ENCODE measurements at places on chromosomes 11 and 22.

DNA sequence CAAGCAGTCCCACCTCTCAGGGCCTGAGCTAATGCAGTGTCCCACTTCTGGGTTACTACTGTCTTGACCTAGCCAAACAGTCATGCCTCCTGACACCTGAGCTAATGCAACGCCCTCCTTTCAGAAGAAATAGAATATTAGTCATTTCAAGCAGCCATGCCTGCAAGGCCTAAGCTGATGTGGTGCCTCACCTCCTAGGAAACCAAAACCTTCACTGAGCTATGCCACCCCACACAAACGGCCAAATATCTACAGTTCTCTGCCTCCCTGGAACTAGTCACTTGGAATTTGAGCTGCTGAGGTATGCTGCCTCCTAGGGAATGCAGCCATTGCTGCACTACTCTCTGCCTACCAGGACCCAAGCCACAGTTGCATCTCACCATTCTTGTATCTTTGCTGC is 8.3 kb upstream of the MS4A6E start:
- no peak overlapping the region for H3K27ac ChIP-seq
- peaks cover 2% of the 10 kb centered on the region for H3K27me3 ChIP-seq

- H3K4me1 ChIP-seq, result peaks cover 8% of the 10 kb centered on the region
- H3K4me3 ChIP-seq, result no peak overlapping the region
- peak; percentile 72 for DNase-seq
- no peaks in the 10 kb centered on the region for H3K27me3 ChIP-seq
These were observed 5.4 kb upstream of the TXN2 start for GRCh38 chr22:36486619-36487384.

DNA sequence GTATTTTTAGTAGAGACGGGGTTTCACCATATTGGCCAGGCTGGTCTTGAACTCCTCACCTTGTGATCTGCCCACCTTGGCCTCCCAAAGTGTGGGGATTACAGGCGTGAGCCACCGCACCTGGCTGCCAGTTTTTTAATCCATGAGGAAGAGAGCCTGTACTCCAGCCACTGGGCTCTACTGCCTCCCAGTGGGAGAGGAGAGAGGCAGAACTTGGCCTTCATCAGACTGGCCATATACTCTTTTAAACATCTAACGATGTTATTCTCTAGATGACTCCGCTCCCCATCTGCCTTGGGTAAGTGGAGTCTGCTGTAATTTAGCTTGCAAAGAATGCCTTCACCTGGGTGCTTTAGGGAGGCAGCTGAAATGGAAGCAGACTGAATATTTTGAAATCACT is 34.6 kb downstream of the SLC6A5 start:
- H3K36me3 ChIP-seq, result no peaks in the 10 kb centered on the region
- no peak overlapping the region for H3K4me3 ChIP-seq
- H3K4me1 ChIP-seq, result no peaks in the 10 kb centered on the region
- no peak overlapping the region for H3K27ac ChIP-seq

DNA sequence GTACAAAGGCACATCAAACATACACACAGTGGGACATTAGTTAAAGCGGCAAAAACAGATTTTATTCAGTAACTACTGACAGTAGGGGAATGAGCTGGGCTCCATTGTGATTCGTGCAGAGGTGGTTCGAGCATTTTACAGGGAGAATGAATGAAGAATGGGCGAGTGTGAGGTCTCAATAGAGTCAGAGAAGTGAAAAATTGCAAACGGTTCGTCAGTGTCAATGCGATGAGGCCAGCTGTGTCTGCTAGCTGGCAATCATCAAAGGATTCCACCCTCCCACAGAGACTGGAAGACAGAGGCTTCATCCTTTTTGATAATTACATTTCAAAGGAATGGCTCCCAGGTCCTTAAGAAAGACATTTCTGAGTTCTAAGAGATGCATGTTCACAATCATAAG is 17.4 kb downstream of the OR4D9 start:
- H3K27ac ChIP-seq, result no peak overlapping the region
- H3K4me1 ChIP-seq, result peaks cover 5% of the 10 kb centered on the region
- H3K27me3 ChIP-seq, result peaks cover 16% of the 10 kb centered on the region
- no peaks in the 10 kb centered on the region for H3K36me3 ChIP-seq
- H3K4me3 ChIP-seq, result no peak overlapping the region

DNA sequence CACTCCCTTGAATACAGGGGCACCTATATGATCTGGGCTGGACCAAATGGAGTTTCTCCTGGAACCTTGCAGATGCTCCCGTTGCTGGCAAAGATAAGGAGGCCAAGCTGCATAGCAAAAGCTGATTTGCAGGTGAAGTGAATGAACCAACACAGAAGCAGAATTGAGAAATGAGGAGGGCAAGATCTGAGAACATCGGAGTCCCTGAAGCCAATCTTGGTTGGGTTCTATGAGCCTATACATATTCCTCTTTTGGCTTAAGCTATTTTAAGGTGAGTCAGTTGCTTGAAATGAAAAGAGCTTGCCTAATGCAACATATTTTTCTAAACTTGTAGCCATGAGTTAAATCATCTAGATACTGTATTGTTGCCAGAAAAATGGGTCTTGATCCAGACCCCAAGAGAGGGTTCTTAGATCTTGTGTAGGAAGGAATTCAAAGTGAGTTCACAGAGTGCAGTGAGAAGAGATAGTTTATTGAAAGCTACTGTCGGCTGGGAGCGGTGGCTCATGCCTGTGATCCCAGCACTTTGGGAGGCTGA is 23.5 kb downstream of the WEE1 start:
- H3K4me1 ChIP-seq, result peaks cover 19% of the 10 kb centered on the region
- no peaks in the 10 kb centered on the region for H3K36me3 ChIP-seq
- DNase-seq, result no peak
- H3K4me3 ChIP-seq, result no peak overlapping the region

DNA sequence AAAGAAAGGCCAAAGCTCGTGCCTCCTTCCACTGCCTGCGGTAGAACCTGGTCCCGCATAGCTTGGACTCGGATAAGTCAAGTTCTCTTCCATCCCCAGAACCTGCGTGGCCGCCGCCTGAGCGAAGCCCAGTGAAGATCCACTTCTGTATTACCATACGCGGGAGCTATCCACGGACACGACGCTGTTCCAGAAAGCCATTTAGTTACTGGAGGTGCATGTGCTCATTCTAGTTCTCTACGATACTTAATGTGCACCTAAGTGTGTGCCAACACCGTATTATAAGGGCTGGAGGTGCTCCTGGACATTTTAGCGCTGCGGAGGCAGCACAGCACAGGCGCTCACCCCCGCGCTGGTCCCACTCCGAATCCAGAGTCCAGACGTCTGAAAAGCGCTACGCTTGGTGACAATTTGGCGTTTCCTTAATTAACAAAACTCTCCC is 1.4 kb downstream of the WT1 start:
- H3K27me3 ChIP-seq, result peaks cover 77% of the 10 kb centered on the region
- no peak overlapping the region for H3K27ac ChIP-seq
- peaks cover 28% of the 10 kb centered on the region for H3K4me1 ChIP-seq
- peak overlapping the region; percentile 10 for H3K4me3 ChIP-seq

GRCh38 chr22:43828998-43829782 is 17.1 kb upstream of the EFCAB6 start:
- no peak for DNase-seq
- H3K36me3 ChIP-seq, result no peaks in the 10 kb centered on the region
- H3K27me3 ChIP-seq, result peaks cover 3% of the 10 kb centered on the region
- no peaks in the 10 kb centered on the region for H3K4me1 ChIP-seq

DNA sequence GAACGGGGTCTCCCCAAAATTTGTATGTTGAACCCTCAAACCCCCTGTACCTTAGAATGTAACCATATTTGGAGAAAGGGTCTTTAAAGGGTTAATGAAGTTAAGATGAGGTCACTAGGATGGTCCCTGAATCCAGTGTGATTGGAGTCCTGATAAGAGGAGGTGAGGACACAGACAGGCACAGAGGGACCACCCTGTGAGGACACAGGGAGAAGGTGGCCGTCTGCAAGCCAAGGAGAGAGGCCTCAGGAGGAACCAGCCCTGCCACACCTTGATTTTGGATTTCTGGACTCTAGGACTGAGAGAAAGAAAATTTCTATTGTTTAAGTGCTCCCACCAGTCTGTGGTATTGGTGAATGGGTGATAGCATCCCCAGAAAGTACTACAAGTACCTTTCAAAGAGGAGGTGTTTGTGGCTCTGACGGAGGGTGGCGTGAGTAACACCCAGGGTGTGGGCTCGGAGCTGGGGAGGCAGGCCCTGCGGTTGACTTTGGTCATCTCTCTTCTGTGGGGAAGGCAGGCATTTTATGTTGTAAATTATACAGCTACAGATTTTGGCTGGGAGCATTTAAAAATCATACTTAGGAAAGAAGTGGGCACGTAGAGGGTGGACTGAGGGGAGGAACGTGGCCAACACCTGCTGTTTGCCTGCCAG is 13.8 kb downstream of the MRGPRF start:
- H3K4me3 ChIP-seq, result no peak overlapping the region
- no peak for DNase-seq
- no peaks in the 10 kb centered on the region for H3K4me1 ChIP-seq
- no peaks in the 10 kb centered on the region for H3K27me3 ChIP-seq

DNA sequence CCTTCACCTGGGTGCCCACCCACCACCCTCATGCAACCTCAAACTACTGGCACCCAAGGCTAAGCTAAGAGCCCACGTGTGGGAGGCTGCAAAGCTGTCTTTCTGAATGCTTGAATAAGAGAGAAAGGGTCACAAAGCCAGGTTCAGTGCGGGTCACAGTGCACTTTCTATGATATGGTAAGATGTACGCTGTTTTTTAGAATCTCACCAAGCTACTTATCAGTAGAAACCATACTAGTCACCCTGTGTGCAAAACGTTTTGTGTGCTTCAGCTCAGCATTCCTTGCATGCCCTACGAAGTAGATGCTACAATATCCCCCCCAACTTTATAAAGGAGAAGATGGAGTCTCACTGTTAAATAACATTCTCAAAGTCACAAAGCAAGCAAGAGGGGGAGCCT is 14.9 kb downstream of the P2RX3 start:
- H3K27ac ChIP-seq, result no peak overlapping the region
- no peaks in the 10 kb centered on the region for H3K36me3 ChIP-seq
- no peaks in the 10 kb centered on the region for H3K4me1 ChIP-seq
- no peak for DNase-seq
- H3K4me3 ChIP-seq, result no peak overlapping the region

- H3K4me1 ChIP-seq, result no peaks in the 10 kb centered on the region
- H3K27ac ChIP-seq, result no peak overlapping the region
- no peak for DNase-seq
- no peak overlapping the region for H3K4me3 ChIP-seq
- H3K36me3 ChIP-seq, result no peaks in the 10 kb centered on the region
- no peaks in the 10 kb centered on the region for H3K27me3 ChIP-seq
These were observed 79.1 kb downstream of the PHF21B start for GRCh38 chr22:44930711-44931035.

- no peak for DNase-seq
- H3K4me3 ChIP-seq, result no peak overlapping the region
- no peaks in the 10 kb centered on the region for H3K36me3 ChIP-seq
- H3K27me3 ChIP-seq, result no peaks in the 10 kb centered on the region
- H3K4me1 ChIP-seq, result no peaks in the 10 kb centered on the region
These were observed 137.5 kb downstream of the CHST1 start for GRCh38 chr11:45527898-45528297.

DNA sequence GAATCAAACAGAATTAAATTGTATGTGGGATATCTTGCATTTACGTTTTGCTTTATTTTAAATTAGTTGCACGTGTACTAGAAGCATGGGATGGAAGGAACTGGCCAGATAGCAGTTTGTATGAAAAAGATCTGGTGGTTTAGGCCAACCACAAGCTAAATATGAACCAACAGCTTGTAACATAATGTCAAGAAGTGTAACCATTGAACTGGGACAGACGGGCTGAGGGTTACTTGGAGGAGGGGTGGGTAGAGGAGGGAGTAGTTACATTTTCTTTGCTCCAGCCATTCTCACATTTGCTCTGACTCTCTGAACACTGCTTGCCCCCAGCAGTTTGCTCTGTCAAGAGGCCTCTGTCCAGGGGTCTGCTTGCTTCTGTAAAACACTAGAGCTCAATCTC is 31.7 kb upstream of the CXCR5 start:
- peaks cover 17% of the 10 kb centered on the region for H3K4me1 ChIP-seq
- H3K4me3 ChIP-seq, result no peak overlapping the region
- peaks cover 4% of the 10 kb centered on the region for H3K27me3 ChIP-seq
- H3K27ac ChIP-seq, result peak overlapping the region; percentile 1
- H3K36me3 ChIP-seq, result no peaks in the 10 kb centered on the region

DNA sequence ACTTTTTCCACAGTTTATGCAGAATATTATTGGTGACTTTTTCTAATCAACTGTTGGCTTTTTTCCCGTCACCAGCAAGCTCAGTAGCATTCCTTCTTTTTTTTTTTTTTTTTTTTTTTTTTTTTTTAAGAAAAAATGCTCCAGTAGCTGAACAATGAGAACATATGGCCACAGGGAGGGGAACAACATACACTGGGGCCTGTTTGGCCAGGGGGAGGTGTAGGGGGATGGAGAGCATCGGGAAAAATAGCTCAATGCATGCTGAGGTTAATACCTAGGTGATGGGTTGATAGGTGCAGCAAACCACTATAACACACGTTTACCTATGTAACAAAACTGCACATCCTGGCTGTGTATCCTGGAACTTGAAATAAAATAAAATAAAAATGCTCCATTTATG is 82.5 kb downstream of the ARHGAP42 start:
- no peak overlapping the region for H3K27ac ChIP-seq
- no peak for DNase-seq
- H3K4me3 ChIP-seq, result no peak overlapping the region
- no peaks in the 10 kb centered on the region for H3K36me3 ChIP-seq
- H3K27me3 ChIP-seq, result no peaks in the 10 kb centered on the region
- H3K4me1 ChIP-seq, result no peaks in the 10 kb centered on the region

- H3K36me3 ChIP-seq, result no peaks in the 10 kb centered on the region
- H3K27ac ChIP-seq, result no peak overlapping the region
- H3K4me1 ChIP-seq, result no peaks in the 10 kb centered on the region
- no peak for DNase-seq
These were observed 1394.7 kb downstream of the BRD1 start for GRCh38 chr22:48432781-48433518.

DNA sequence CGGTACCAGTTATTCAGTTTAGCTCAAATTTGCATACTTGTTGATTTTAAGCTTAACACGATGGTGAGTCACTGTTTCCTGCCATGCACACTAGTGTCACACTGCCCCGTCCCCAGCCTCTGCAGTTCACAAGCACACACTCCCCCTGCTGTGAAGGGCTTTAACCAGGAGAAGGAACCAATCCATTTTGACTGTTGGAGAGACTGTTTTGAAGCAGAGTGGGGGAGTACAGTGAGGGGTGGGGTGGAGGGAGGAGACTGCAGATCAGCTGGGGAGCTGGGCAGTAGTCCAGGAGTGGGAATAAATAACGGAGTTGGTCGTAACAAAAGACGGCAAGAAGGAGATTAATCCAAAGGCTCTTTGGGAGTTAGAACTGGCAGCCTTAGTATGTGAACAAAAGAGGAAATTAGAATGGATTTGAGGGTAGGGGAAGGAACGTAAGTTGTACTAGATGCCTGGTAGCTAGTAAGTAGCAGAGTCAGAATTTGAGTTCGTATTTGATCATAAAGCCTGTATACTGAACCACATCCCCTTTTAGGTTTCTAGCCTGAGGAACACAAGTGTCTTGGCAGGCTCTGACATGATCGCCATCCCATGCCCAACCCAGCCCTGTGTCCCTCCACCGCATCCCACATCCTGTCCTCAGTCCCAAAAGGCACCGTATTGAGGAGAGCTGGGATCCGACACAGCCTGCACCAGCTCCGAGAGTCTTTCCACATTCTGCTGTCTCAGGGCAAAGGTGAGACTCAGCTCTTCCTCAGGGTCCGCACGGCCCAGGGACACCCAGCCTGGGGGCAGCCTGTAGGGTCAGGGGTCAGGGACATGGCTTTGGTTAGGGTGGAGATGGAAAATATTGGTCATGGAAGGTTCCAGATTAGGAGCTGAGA is 862 bp downstream of the TPP1 start:
- no peak overlapping the region for H3K27ac ChIP-seq
- H3K36me3 ChIP-seq, result peaks cover 21% of the 10 kb centered on the region
- no peaks in the 10 kb centered on the region for H3K27me3 ChIP-seq
- DNase-seq, result peak; percentile 70
- H3K4me3 ChIP-seq, result no peak overlapping the region

- no peaks in the 10 kb centered on the region for H3K36me3 ChIP-seq
- H3K4me3 ChIP-seq, result no peak overlapping the region
- no peak overlapping the region for H3K27ac ChIP-seq
- H3K4me1 ChIP-seq, result no peaks in the 10 kb centered on the region
- H3K27me3 ChIP-seq, result no peaks in the 10 kb centered on the region
These were observed 324.9 kb upstream of the CCDC90B start for GRCh38 chr11:83611031-83611430.

Measured in activated CD8-positive, alpha-beta T cell treated with anti-CD3 and anti-CD28 coated beads, Interleukin-2, amount 10 ng/mL, durations not matched to agents 7 days and 5 days (primary cell).